Muscle of leg (tissue), 16 donors: ENCODE measurements at places on chromosomes 11 and 22.
A peak's percentile ranks its signal among the peaks of the same experiment; 100 is the strongest.

DNA sequence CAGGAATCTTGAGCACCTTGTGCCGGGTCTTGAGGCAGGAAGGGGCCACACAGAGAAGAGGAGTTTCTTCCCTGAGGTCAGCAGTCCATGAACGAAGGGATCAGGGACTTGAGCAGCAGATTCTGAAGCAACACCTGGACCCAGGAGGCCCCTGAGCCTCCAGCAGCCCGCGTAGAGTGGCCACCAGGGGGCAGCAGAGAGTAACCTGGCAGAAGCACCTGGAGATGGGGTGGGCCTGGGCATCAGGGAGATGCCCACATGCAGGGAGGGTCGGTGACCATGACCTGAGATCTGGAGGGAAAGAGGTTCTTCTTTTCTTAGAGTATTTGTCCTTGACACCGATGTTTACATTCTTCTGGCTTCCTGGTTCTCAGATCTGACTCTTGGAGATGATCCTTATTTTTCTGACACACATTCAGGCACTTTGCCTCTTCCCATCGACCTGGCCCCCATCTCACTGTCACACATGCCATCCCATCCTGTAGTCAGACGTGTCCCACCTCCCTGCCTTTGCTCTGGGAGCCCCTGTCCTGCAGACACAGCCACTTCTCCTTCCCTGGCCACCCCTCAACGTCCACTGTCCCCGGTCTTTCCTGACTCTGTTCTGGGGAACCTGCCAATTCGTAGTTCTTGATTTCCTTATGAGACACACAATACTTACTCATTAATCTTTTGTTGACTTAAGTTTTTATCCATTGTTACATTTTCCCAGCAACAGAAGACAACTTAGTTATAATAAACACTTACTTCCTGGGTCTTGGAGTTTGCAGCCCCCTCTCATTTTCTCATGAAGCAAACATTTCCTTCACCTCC is 66.5 kb downstream of the GGTLC2 start:
- H3K27ac ChIP-seq = no peak overlapping the region
- no peaks in the 10 kb centered on the region for H3K36me3 ChIP-seq
- no peaks in the 10 kb centered on the region for H3K4me1 ChIP-seq
- no peaks in the 10 kb centered on the region for H3K27me3 ChIP-seq
- DNase-seq = peak; percentile 22

DNA sequence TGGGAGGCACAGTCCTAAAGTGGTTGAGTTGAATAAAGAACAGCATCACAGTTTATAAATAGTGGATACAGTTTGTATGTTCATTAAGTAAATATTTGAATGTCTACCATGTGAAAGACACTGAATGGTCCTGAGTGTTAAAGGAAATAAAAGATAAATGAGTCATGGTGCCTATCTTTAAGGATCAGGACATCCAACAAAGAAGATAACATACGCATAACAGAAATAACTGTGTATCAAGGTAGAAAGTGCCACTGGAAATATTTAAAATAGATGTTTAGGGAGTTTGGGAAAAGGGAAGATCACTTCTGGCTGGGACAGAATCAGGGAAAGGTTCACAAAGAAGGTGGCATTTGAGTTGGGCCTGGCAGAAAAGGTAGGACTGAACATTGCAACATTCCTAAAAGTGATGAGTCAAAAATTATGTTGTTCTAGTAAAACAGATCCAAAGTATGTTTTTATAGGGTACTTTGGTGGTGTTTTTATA is 41.5 kb downstream of the CSTPP1 start:
- no peak overlapping the region for H3K4me3 ChIP-seq
- DNase-seq = no peak
- H3K27me3 ChIP-seq = no peaks in the 10 kb centered on the region
- no peaks in the 10 kb centered on the region for H3K36me3 ChIP-seq
- H3K27ac ChIP-seq = no peak overlapping the region

GRCh38 chr22:46052801-46053562 is 76.0 kb upstream of the WNT7B start:
- peaks cover 12% of the 10 kb centered on the region for H3K36me3 ChIP-seq
- peaks cover 53% of the 10 kb centered on the region for H3K4me1 ChIP-seq
- no peaks in the 10 kb centered on the region for H3K27me3 ChIP-seq
- peak overlapping the region; percentile 90 for H3K27ac ChIP-seq
- peak overlapping the region; percentile 63 for H3K4me3 ChIP-seq

- H3K27ac ChIP-seq = no peak overlapping the region
- no peaks in the 10 kb centered on the region for H3K27me3 ChIP-seq
- H3K4me1 ChIP-seq = no peaks in the 10 kb centered on the region
- DNase-seq = no peak
- no peaks in the 10 kb centered on the region for H3K36me3 ChIP-seq
Observed at GRCh38 chr11:122931510-122931909, 49.0 kb downstream of the JHY start.

- H3K4me3 ChIP-seq = no peak overlapping the region
- H3K27me3 ChIP-seq = no peaks in the 10 kb centered on the region
- no peak for DNase-seq
- H3K27ac ChIP-seq = no peak overlapping the region
- no peaks in the 10 kb centered on the region for H3K4me1 ChIP-seq
Observed at GRCh38 chr11:59152312-59152951, 9.8 kb downstream of the FAM111A start.

GRCh38 chr11:118359295-118359958 is at the start of gene UBE4A:
Gene UBE4A (plus strand): TSS chr11:118359600. CDS start chr11:118365081, 5,481 bp downstream.
- DNase-seq = peak; percentile 98
- H3K27me3 ChIP-seq = peaks cover under 1% of the 10 kb centered on the region
- H3K4me3 ChIP-seq = peak within 1 kb of the TSS; percentile 77
- no peaks in the 10 kb centered on the region for H3K36me3 ChIP-seq
- H3K27ac ChIP-seq = peak within 1 kb of the TSS; percentile 74

- no peaks in the 10 kb centered on the region for H3K36me3 ChIP-seq
- no peak overlapping the region for H3K27ac ChIP-seq
- H3K4me3 ChIP-seq = no peak overlapping the region
- no peaks in the 10 kb centered on the region for H3K27me3 ChIP-seq
Observed at GRCh38 chr11:101188173-101188572, 58.6 kb upstream of the PGR start.

DNA sequence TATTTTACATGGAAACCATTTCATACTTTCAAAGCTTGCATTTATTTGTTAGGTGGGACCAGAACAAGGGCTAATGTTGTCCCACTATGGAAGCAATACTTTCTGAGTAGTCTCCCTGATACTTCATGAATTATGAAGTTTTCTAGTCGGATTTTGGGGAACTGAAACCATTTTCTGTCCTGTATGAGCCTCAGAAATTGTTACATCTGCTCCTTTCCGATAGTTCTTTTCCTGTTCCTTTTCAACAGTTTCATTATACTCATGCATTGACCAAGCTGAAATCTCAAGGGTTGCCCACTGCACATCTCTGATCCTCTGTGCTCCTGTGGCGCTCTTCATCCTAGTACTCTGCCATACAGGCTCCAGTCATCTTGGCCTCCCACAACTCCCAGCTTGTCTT is 31.5 kb upstream of the GLYATL1 start:
- H3K27ac ChIP-seq = no peak overlapping the region
- peak; percentile 30 for DNase-seq
- peaks cover 11% of the 10 kb centered on the region for H3K4me1 ChIP-seq
- H3K27me3 ChIP-seq = peaks cover 11% of the 10 kb centered on the region
- H3K36me3 ChIP-seq = no peaks in the 10 kb centered on the region
- H3K4me3 ChIP-seq = no peak overlapping the region

DNA sequence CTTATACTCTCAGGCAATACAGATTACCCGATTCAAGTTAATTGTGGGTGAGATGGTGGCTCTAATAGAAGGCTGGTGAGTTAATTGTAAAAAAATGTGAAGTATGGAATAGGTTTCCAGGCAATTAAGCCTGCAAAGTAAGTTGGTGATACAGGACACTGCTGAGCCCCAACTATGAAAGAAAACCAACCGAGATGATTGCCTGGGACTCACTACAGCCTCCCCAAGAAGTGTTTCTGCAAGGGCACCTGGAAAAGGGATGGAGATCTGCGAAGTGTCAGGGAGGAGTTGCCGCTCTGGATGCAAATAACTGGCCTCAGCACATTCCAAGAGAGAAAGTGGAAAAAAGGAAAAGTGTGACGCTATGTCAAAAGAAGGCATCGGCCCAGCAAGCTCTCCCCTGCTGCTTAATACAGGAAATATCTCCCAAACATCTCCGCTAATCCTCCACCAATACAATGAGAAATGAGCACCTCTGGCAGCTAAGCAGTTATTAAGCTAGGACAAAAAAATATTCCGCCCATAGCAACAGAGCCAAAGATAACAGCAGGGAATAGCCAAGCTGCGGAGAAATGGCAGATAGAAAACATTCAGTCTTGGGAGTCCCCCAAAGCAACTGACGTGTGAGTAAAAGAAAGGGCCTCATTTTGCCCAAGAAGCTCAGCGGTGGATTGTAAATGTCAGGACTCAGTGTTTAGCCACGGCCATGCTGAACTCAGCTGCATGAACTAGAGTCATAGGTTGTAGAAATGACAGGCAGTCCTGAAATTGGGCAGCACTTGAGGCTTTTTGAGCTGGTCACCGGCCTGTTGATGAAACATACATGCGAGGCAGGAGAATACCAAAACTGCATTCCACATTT is 133.7 kb downstream of the SNX19 start:
- peaks cover 40% of the 10 kb centered on the region for H3K4me1 ChIP-seq
- peak; percentile 95 for DNase-seq
- no peaks in the 10 kb centered on the region for H3K36me3 ChIP-seq
- H3K27ac ChIP-seq = peak overlapping the region; percentile 91
- no peaks in the 10 kb centered on the region for H3K27me3 ChIP-seq

- DNase-seq = no peak
- no peak overlapping the region for H3K4me3 ChIP-seq
- peaks cover 29% of the 10 kb centered on the region for H3K27me3 ChIP-seq
- peaks cover 9% of the 10 kb centered on the region for H3K4me1 ChIP-seq
Observed at GRCh38 chr11:120835601-120836228, 188.2 kb upstream of the TBCEL start.

DNA sequence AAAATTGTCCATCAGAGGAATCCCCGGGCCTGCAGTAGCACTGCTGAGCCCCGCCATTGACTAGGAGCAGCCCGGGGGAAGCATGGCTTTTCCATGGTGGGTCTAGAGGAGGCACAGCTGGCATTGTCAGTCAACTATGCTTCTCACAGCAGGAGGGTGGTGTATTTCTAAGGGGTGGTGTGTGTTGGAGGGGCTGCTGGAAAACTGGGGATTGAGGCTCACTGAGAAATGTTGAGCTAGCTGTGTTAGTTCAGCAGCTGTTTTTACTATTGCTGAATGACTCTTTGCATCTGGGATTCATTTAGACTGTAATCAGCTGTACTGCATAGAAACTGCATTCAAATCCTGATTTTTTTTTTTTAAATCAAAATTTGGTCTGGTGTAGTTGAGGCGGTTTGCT is 5.6 kb downstream of the DDX10 start:
- no peak overlapping the region for H3K4me3 ChIP-seq
- peak; percentile 66 for DNase-seq
- peaks cover 20% of the 10 kb centered on the region for H3K4me1 ChIP-seq
- peaks cover 6% of the 10 kb centered on the region for H3K36me3 ChIP-seq
- H3K27ac ChIP-seq = no peak overlapping the region

GRCh38 chr11:82756765-82757639 is 23.3 kb upstream of the FAM181B start:
- no peak overlapping the region for H3K4me3 ChIP-seq
- no peak for DNase-seq

DNA sequence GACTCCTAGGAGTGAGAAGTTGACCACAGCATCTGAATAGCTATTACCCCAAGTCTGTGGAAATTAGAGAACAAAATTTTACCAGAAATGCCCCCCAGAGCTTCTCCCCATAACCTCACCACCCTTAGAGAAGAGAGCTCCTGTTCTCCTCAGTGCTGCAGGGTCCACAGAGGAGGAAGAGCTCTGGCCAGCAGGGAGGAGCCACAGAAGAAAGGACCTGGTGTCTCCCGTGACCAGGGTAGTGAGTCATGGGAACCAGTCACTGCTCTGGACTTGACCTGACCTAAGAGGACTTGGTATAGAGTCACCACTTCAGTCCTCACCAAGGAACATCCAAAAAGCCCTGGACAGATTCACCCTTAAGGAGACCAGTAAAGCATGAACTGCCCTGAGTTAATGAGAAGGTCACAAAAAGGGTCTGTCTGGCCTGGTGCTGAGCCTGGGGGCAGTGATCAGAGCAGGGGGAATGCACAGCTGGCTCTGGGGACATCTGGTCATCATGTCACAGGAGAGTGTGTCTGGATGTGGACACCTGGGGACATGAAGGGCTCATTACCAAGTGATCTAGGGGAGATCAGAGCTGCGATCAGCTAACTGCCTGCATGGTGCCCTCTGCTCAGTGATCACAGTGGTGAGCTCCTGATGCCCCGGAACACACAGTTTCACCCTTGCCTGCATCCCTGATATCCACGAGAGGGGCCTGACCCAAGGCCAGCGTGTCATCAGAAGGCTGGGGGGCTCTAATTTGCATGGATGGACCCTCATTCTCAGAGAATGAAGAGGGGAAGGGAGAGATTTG is 103.3 kb upstream of the TOP3B start:
- H3K4me1 ChIP-seq = no peaks in the 10 kb centered on the region
- H3K36me3 ChIP-seq = no peaks in the 10 kb centered on the region
- peaks cover 13% of the 10 kb centered on the region for H3K27me3 ChIP-seq
- no peak overlapping the region for H3K4me3 ChIP-seq
- DNase-seq = no peak
- no peak overlapping the region for H3K27ac ChIP-seq

GRCh38 chr11:34205326-34206035 is 100.1 kb downstream of the NAT10 start:
- no peak overlapping the region for H3K4me3 ChIP-seq
- no peak overlapping the region for H3K27ac ChIP-seq
- H3K27me3 ChIP-seq = no peaks in the 10 kb centered on the region
- H3K4me1 ChIP-seq = peaks cover 21% of the 10 kb centered on the region
- no peaks in the 10 kb centered on the region for H3K36me3 ChIP-seq
- no peak for DNase-seq

DNA sequence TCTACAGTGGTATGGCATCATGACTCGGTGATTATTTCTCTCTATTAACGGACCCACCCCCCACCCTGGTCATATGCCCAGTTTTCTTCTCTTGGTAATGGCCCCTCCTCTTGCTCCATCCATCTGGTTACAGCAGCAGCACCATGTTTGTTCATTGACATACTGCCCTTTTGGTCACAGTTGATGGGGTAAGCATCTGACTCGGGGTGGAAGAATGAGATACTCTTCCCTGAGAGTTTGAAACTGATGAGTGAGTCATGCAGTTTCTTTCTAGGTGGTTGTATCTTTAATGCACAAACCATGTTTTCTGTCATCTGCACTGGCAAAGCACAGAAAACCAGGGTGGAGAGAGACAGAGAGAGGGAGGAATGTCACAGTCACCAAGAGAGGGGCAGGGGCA is 126.0 kb downstream of the SYN3 start:
- H3K27me3 ChIP-seq = no peaks in the 10 kb centered on the region
- H3K4me1 ChIP-seq = no peaks in the 10 kb centered on the region
- no peak for DNase-seq

DNA sequence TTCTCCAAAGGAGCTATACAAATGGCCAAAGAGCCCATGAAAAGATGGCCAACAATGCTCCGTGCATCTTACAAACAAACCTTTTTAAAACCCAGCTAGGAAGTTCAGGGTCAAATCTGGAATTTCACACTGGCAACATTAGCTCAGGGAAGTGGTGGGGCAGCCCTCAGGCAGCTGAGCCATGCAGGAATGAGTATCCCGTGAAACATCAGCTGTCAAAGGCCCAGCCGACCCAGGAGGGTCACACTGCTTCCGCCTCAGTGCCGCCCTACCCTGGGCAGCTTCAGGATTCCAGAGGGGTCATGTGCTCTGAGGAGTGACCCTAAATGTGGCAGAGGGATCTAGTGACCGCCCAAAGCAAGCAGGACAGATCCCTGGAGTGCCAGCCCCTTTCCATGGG is 73.4 kb downstream of the LINC01488 start:
- peaks cover 3% of the 10 kb centered on the region for H3K27me3 ChIP-seq
- no peaks in the 10 kb centered on the region for H3K36me3 ChIP-seq
- no peak overlapping the region for H3K4me3 ChIP-seq
- peak; percentile 25 for DNase-seq
- H3K27ac ChIP-seq = peak overlapping the region; percentile 24
